Stimulated activated CD4-positive, alpha-beta T cell treated with anti-CD3 and anti-CD28 coated beads, TNF-alpha, amount 100 ng/mL, for 4 hours (primary cell): ENCODE measurements at places on chromosomes 13 and 19.

DNA sequence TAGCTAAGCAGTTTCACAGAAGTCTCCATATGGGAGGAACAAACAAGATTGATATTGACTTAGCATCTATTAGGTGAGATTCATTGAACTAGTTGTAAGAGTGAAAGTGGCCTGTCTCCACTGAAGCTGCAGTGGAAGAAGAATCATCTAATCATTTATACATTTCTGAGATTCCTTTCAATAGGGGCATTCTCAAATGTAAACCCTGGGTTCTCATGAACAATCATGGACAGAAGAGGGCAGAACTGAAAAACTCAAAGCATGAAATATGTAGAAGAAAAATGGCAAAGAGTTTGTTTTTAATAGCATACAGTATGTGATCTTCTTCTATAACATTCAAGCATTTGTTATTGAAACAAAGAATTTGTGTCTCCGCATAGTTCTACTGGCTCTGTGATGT, 17.6 kb upstream of the POSTN start:
- DNase-seq = no peak

DNA sequence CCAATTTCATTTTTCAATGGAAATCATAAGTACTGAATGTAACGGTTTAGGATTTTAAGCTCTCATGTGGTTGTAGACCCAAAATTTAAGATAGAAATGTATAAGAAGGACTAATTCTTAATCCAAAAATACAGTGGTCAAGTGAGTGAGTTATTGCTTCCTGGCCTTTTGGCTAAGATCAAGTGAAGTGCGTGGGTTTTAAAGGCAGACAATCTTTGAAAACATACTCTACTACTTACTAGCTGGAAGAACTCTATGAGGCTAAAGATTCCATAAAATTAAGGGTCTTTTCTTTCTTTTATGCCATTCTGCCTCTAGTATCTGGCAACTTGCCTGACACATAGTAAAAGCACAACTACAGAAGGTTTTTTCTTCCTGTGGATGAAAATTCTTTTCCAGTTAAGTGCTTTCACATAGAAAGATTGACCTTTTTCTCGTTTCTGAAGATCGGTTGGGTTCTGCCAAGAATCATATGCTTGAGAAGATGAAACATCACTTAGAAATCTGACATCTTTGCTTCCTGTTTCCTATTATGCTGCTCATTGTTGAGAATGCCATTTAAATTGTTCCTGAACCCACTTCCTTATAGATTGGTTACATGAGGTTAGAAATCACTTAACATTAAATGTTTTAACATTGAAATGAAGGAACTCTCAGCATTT, 26.4 kb upstream of the SCEL start:
- no peak for DNase-seq

DNA sequence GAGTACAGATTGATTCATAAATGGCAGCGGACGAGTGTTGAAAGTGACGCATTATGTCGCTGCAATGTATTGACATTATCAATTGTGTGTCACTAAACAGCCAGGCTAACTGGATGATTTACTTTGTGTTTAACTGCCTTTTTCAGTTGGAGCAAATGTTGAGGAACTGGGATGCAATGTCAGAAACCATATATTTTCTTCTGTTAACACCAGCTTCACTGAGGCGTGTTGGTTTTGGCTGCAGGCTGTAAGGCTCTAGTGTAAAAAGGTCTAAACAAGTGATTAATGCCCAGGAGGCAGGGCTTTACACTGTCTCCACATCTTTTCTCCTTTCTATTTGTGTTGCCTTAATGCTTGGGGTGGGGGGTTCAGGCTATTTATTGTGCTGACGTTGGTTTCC, 80.1 kb downstream of the GGACT start:
- DNase-seq = no peak

DNA sequence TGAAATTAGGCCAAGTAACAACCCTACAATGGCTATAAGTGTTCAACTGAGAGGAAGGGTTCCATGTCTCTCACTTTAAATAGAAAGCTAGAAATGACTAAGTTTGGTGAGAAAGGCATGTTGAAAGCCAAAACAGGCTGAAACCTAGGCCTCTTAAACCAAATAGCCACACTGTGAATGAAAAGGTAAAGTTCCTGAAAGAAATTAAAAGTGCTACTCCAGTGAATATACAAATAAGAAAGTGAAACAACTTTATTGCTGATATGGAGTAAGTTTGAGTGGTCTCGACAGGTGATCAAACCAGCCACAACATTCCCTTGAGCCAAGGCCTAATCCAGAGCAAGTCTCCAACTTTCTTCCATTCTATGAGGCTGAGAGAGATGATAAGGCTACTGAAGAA, 209.6 kb downstream of the KLF12 start:
- DNase-seq = no peak

DNA sequence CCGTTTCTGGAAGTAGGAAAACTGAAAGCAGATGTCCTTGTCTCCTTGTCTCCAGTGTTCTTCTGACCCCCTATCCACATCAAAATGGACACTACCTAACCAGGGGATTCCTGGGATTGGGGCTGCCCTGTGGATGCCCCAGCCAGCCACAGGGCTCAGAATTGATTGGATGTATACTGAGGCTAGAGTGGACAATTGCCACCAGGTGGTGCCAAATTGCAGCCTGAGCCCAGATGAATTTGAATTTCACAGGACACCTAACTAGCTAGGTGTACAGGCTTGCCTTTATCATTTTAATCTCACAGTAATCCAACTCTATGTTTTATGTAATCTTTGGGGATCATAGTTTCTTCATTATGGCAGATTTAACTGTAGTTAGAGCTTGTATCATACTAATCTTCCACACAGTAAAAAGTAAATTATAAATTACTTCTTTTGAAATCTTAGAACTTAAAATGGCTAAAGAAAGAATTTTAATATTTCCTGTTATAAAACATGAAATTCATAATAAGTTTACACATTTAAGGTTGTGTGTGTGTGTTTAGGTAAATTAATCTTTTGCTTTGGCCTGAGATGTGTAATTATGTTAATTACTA, 58.0 kb downstream of the PIBF1 start:
- peak; percentile 2 for DNase-seq

DNA sequence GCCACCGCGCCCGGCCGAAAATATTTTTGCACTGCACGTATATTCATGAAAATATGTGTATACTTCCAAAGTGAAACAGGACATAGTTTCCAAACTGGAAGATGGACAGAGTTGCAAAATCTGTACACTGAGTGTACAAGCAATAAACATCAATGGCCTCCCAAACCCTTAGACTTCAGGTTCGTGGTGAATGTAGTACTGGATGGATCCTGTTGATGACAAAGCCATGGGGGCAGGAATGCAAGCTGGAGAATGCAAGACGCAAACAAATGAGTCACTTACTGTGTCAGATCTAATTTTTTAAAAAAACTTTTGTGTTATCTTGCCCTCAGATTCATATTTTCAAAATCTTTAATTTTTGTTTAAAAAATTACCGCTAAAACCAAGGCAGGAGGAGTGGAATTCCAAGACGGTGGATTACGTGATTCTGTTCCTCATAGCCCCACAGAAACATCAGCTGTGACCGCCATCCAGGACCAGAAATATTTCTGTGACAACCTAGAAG, 12.7 kb upstream of the LILRA2 start:
- DNase-seq = no peak

- no peak for DNase-seq
Measured at GRCh38 chr19:42563352-42564210, 31.1 kb downstream of the CEACAM8 start.

DNA sequence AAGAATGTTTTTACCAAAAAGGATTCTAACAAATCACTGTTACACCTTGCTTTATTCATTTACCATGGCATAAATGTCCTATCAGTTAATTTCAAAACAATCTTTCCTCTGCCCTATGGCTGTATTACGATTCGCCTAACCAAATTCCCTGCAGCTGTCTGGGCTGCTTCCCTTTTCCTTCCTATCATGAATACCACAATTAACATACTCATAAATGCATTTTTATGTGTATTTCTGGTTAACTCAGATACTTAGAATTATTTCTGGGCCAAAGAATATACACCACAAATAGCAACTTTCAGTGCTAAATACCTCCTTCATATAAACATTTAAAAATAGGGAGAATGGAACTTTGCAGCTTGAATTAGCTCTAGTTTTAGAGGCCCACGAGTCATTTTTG, 30.4 kb downstream of the ANKRD10 start:
- no peak for DNase-seq

GRCh38 chr13:85659493-85659892, 139.7 kb downstream of the SLITRK6 start:
- DNase-seq = no peak

- DNase-seq = no peak
Measured at GRCh38 chr19:52138983-52139251, 821 bp downstream of the ZNF616 start.

DNA sequence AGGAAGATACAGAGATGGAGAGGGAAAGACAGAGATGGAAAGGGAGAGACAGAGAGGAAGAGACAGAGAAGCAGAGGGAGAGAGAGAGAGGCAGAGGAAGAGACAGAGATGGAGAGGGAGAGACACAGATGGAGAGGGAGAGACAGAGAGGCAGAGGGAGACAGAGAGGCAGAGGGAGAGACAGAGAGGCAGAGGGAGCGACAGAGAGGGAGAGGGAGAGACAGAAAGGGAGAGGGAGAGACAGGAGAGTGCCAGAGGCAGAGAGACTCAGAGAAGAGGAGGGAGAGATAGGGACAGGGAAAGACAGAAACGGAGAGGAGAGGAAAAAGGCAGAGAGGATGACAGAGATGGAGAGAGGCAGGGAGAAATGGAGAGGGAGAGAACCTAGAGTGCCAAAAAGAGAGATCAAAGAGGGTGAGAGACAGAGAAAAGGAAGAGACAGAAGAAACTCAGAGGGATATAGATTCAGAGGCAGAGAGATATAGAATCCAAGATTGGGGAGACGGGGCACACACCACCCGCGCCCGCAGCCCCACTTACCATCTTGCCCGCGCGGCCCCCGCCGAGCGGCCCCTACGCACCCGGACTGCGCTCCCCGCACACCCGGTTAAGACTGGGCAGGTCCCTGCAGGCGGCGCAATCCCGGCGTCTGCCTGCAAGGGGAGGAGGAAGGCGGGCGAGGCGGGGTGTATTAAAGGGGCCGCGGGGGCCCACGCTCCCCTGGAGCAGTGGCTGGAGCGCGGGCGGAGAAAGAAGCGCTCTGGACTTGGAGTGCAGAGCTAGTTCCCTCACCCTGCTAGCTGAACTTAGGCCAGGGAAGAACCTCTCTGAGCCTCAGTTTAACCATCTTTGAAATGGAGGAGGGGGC, 10.7 kb downstream of the TM6SF2 start:
- no peak for DNase-seq

- no peak for DNase-seq
Measured at GRCh38 chr19:10637894-10638293, 12.5 kb downstream of the SLC44A2 start.

GRCh38 chr19:48806518-48806817, 4.4 kb downstream of the BCAT2 start:
- DNase-seq = no peak

GRCh38 chr13:53150568-53150967, 122.0 kb downstream of the OLFM4 start:
- DNase-seq = no peak

DNA sequence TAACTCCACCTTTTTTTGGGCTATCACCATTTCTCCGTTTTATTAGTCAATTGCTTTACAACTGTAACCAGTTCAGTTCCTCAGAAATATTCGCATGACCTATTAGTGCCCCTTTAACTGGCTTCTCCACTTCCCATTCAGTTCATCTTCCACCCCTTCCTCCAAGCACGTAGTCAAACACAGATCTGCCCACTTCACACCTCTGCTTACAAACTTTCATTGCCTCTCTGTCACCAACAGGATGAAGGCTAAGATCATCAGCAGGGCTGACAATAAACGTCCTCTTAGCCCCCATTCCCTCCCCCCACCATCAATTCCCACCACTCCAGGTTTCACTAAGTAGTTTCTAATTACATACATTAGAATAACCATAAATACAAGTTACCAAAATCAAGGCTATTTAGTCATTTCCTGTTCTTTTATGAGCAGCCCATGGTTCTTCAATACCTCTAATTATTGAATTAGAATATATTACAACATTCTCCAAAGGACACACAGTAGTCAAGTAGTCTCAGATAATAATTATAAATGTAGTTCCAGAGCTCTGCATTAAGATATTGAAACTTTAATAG, 95.7 kb downstream of the SPRY2 start:
- DNase-seq = no peak

- no peak for DNase-seq
Measured at GRCh38 chr19:37470216-37470615, 1.1 kb downstream of the ZNF570 start.

GRCh38 chr13:78680576-78681350, 21.8 kb upstream of the OBI1 start:
- no peak for DNase-seq

DNA sequence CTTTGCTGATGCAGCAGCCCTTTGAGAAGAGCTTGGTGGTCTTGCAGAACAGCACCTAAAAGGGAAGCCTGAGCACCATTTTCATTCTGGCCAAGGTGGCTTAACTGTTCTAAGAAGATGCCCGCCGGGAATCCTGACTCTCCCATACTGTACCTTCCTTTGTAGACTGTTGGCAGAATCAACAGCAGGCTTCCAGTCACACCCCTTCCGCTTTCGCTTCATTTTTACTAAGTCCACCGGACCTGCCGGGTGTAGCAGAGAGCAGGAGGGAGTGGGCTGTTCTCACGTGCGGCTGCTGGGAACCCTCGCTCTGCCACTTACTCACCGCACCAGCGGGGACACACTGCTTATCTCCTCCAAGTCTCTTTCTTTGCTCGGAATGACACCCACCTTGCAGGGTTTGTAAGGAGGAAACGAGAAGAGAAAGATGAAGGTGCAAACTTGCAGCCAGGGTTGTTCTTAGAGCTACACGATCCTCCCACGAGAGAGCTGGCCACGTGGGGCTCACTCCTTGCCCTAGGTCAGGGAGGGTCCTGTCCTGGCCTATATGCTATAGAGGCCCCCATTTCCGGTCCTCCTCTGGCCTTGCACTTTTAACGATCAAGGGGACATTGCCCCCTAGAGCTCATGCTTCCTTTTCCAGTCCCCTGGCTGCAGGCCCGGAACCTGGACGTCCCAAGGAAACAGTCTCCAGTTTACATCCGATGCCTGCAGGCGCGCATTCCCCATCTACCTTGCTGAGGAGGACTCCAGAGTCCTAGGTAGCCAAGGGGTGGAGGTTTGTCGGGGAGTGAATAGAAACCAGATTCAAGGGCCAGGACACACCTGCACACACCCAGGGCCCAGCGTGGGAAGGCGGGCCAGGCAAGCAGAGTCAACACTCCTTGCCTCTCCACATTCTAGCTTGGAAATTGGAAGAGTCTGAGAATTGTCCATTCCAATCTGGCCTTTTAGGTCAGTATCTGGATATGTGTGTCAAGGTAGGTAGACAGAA, 453.6 kb downstream of the IRS2 start:
- no peak for DNase-seq

DNA sequence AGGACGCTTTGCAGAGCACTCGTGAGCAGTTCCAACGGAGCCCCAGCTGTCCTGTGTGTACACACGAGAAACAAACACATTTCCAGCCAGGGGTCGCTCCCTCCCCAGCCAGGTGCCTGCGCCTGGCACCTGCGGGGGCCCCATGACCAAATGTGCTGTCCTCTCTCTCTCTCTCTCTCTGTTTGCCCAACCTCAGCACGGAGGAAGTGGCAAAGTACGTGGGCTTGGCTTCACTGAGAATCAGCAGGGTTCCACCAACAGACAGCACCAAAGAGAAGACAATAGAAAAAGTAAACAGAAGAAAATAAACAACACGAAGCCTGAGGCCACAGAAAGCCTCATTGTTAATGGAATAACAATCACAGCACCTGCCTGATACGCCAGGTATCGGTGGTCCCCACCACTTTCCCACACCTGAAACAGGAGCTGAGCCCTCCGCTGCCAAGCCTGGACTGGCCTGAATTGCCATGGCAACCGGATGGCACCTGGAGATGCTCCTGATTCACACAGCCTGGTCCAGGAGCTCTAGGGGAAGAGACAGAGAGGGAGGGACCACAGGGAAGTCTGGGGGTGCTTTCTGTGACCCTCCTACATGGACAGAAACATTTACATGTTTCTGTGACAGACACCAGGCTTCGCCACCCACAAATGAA, 103.9 kb upstream of the CACNA1A start:
- DNase-seq = no peak
